Astrocyte (in vitro differentiated cells and primary cell): ENCODE measurements at places on chromosomes 11 and 22. TPM values are rescaled to one million over a fixed set of nuclear protein-coding genes. Genes with fewer than 3 reads are reported as not detected.

The MFNG gene
- 0.87 and 1.4 TPM in 2 replicates for total RNA-seq

The TRMT112 gene
- total RNA-seq, result 130 and 146 TPM in 2 replicates

The GLB1L3 gene
- total RNA-seq, result 0.20 and 0.22 TPM in 2 replicates

The MMP1 gene
- total RNA-seq, result 0.38 and 0.64 TPM in 2 replicates

The SMIM35 gene
- total RNA-seq, result not detected in 2 replicates

The BAIAP2L2 gene
- 0.54 and 0.94 TPM in 2 replicates for total RNA-seq

The GAB4 gene
- total RNA-seq, result not detected in 2 replicates

The CCDC83 gene
- not detected in 2 replicates for total RNA-seq

The DBX1 gene
- not detected in 2 replicates for total RNA-seq

The ZNF280B gene
- 4.0 and 4.7 TPM in 2 replicates for total RNA-seq

The FDXACB1 gene
- total RNA-seq, result 1.7 and 2.6 TPM in 2 replicates

The PTH gene
- not detected in 2 replicates for total RNA-seq

The PRPF19 gene
- 58.4 and 61.9 TPM in 2 replicates for total RNA-seq

The CNTF gene
- total RNA-seq, result 1.4 and 1.7 TPM in 2 replicates

The C11orf65 gene
- total RNA-seq, result 0.77 and 1.00 TPM in 2 replicates

The SLC5A1 gene
- total RNA-seq, result not detected in 2 replicates

The KCNE3 gene
- 0.31 and 0.59 TPM in 2 replicates for total RNA-seq

The DNAJC4 gene
- 23.8 and 25.7 TPM in 2 replicates for total RNA-seq

The NAT10 gene
- 31.9 and 32.2 TPM in 2 replicates for total RNA-seq

The FREY1 gene
- 0.79 and 1.5 TPM in 2 replicates for total RNA-seq

The ANO1 gene
- total RNA-seq, result 0.10 and 0.14 TPM in 2 replicates

The GAL gene
- 23.4 and 26.3 TPM in 2 replicates for total RNA-seq

The RPS6KB2 gene
- 52.9 and 57.0 TPM in 2 replicates for total RNA-seq

The C11orf16 gene
- total RNA-seq, result not detected in 2 replicates

The PDXP gene
- total RNA-seq, result 18.9 and 22.4 TPM in 2 replicates

The OR4C45 gene
- not detected in 2 replicates for total RNA-seq

The INPP5J gene
- 3.0 and 3.3 TPM in 2 replicates for total RNA-seq

The NFAM1 gene
- total RNA-seq, result 0.07 and 0.17 TPM in 2 replicates

The APOBEC3B gene
- total RNA-seq, result 3.0 and 4.0 TPM in 2 replicates

The HINFP gene
- 22.7 and 27.8 TPM in 2 replicates for total RNA-seq

The APOL4 gene
- total RNA-seq, result 0.07 TPM in 1 of 2 replicates, not detected in the other

The CDC45 gene
- total RNA-seq, result 1.3 and 2.1 TPM in 2 replicates

The PRG2 gene
- total RNA-seq, result not detected in 2 replicates

The ATG16L2 gene
- 9.6 and 11.7 TPM in 2 replicates for total RNA-seq

The JAM3 gene
- total RNA-seq, result 88.3 and 88.4 TPM in 2 replicates

The IGSF22 gene
- total RNA-seq, result 0.05 TPM in 1 of 2 replicates, not detected in the other

The POTEH gene
- not detected in 2 replicates for total RNA-seq

The NCR3LG1 gene
- total RNA-seq, result 3.1 and 3.3 TPM in 2 replicates

The IGSF9B gene
- 13.1 and 16.7 TPM in 2 replicates for total RNA-seq

The RAG2 gene
- total RNA-seq, result not detected in 2 replicates

The RAG1 gene
- 2.0 and 3.2 TPM in 2 replicates for total RNA-seq
